ENCODE measurements at places on chromosomes 5 and 9.

- H3K36me3 ChIP-seq, result no peaks in the 10 kb centered on the region
- no peak overlapping the region for H3K27ac ChIP-seq
- H3K4me3 ChIP-seq, result no peak overlapping the region
- no peaks in the 10 kb centered on the region for H3K27me3 ChIP-seq
Measured at GRCh38 chr5:95374061-95374460, 17.1 kb upstream of the FAM81B start.

DNA sequence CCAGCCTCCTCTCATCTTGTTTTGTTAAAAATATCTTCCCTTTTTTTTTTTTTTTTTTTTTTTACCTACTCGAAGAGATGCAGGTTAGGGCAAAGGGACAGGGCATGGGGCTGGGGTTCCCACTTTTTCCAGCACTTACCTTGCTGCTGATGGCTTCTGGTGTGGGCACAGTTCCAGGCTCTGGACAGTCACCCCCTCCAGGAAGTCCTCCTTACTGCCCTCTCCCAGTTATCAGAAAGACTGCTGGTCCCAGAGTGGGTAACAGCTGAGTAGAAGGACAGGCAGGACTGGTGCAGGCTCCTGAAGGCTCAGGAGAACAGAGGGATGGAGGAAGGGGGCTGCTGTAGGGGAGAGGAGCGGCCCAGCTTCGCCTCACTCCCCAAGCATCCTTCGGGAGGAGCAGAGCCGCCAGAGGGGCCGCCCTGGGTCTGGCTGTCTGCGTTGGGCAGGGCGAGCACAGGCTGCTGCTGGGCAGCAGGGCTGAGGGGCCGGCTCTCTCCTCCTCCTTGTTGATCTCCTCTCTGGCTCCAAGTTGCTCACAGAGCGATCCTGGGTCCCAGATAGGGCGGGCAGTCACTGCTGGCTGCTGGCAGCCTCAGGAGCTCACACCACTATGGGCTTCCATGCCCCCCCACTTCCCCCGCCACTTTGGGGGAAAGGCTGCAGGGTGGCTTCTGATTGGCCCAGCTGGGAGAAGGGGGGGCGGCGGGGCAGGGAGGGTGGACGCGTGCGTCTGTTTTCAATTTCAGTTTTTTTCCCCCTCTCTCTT is at the start of gene PDGFRB:
Gene PDGFRB, minus strand, starts transcription at position 588 of the 769 bp plus-strand sequence. CDS start 18,798 bp downstream, outside the sequence.
- H3K27ac ChIP-seq, result no peak within 1 kb of the TSS
- no peaks in the 10 kb centered on the region for H3K36me3 ChIP-seq
- peak within 1 kb of the TSS; percentile 15 for H3K4me3 ChIP-seq
- no peaks in the 10 kb centered on the region for H3K4me1 ChIP-seq
- no peak for DNase-seq

DNA sequence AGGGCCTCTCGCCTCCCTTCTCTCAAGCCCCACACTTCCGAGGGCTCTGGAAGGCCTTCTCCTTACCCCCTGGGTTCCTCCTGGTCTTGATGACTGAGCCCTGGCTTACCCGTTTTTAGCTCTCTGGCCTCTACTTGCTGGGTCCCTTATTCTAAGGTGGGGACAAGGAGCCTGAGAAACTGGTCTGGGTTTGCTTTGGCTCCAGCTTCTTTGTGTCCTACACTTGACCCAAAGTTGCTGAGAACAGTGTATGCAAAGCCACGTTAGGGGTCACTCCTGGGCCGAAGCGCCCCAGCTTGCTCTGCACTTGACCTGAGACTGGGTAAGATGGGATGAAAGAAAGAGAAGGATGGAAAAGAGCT is 788 bp downstream of the ZNF346 start:
- no peaks in the 10 kb centered on the region for H3K27me3 ChIP-seq
- no peaks in the 10 kb centered on the region for H3K36me3 ChIP-seq
- H3K4me1 ChIP-seq, result peaks cover 9% of the 10 kb centered on the region
- peak overlapping the region; percentile 85 for H3K4me3 ChIP-seq
- H3K27ac ChIP-seq, result peak overlapping the region; percentile 82

DNA sequence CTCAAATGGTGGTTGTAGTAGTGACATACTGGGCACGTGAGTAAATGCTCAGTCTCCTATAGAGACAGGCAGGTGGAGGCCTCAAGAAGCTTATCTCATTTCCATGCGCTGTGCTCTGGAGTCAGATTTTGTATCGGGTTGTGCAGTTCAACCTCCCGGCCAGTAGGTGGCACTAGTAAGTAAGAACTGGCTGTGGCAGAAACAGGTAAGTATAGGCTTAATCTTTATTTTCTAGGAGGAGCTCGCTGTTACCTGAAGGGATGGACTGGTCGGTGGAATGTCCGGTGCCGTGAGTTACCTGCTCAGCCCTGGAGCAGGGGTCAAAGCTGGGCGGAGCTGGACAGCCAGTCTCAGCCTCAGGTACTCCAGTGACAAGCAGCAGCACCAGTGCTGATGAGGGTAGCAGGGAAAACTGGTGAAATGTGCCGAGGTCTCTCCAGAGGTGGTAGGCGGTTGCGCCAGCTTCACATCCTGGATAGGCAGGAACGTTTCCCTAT is 880.1 kb upstream of the SEMA6A start:
- H3K27me3 ChIP-seq, result no peaks in the 10 kb centered on the region
- no peaks in the 10 kb centered on the region for H3K36me3 ChIP-seq
- DNase-seq, result peak; percentile 15
- peaks cover 3% of the 10 kb centered on the region for H3K4me1 ChIP-seq
- H3K4me3 ChIP-seq, result peak overlapping the region; percentile 29

- H3K4me3 ChIP-seq, result no peak overlapping the region
- H3K4me1 ChIP-seq, result no peaks in the 10 kb centered on the region
- H3K27ac ChIP-seq, result no peak overlapping the region
- DNase-seq, result no peak
Measured at GRCh38 chr5:14153932-14154731, 11.0 kb downstream of the TRIO start.

- H3K4me1 ChIP-seq, result no peaks in the 10 kb centered on the region
- H3K4me3 ChIP-seq, result no peak overlapping the region
- no peak for DNase-seq
Measured at GRCh38 chr9:97525451-97525850, 24.0 kb downstream of the TMOD1 start.

- no peaks in the 10 kb centered on the region for H3K27me3 ChIP-seq
- H3K4me1 ChIP-seq, result no peaks in the 10 kb centered on the region
- no peak overlapping the region for H3K4me3 ChIP-seq
Measured at GRCh38 chr9:38347271-38347671, 45.2 kb upstream of the ALDH1B1 start.

DNA sequence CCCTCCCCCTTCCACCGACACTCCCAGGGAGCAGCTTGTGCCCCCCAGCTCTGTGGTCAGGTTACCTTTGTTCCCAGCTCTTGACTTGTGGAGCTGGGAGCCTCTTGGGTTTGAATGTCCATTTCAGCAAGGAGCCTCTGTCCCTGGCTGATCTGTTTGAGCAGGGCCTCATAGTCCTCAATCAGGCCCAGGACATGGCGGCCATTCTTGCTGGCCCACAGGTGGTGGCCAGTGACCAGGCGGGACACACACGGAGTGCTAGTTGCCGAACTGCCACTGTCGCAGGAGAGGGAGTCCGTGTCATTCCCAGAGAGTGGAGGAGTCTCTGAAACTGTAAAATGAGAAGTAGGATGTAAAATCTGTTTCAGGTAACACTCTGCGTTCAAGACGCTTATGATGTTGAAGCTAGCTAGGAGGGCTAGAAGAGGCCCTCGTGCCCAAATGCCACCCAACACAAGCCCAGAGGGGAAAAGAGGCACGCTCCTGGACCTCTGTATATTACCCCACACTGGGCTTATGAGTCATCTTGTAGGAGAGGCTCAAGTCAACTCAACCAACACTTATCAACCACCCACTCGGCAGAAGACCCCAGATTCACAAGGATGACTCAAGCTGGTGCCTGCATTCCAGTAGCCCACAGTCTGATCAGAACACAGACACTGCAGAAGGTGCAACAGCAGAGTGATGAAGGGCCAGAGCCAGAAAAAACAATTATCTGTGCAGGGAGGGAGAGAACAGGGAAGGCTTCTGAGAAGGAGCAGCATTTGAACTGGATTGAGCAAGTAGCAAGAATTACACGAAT is 177.0 kb downstream of the CDK5RAP2 start:
- no peaks in the 10 kb centered on the region for H3K27me3 ChIP-seq
- H3K4me3 ChIP-seq, result no peak overlapping the region
- no peak for DNase-seq
- H3K27ac ChIP-seq, result no peak overlapping the region
- H3K4me1 ChIP-seq, result no peaks in the 10 kb centered on the region

GRCh38 chr9:30519756-30520155 is 1864.7 kb upstream of the ACO1 start:
- no peaks in the 10 kb centered on the region for H3K27me3 ChIP-seq
- no peak overlapping the region for H3K27ac ChIP-seq
- H3K36me3 ChIP-seq, result no peaks in the 10 kb centered on the region
- DNase-seq, result no peak
- H3K4me3 ChIP-seq, result no peak overlapping the region

GRCh38 chr9:108041551-108041950 is 552.0 kb upstream of the KLF4 start:
- H3K27me3 ChIP-seq, result no peaks in the 10 kb centered on the region
- no peak for DNase-seq
- no peak overlapping the region for H3K27ac ChIP-seq
- H3K36me3 ChIP-seq, result no peaks in the 10 kb centered on the region

DNA sequence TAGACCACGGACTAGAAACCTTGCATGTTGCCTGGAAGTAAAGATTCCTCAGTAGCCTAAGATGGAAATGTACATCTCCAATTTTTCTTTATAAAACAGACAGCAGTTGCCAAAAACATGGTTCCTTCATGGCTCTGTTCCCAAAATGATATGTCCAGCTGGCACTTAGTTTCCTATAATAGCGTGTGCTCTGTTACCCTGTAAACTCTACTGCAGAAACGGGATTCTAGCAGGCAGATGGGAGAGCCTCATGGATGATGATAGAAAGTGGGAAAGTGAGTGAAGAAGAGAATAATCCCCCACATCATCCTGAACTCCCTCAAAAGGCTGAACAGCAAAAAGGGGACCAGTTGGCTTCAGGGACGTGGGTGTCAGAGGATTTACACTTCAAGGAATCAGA is 118.2 kb downstream of the FRMD3 start:
- no peak overlapping the region for H3K4me3 ChIP-seq
- H3K27ac ChIP-seq, result no peak overlapping the region
- no peaks in the 10 kb centered on the region for H3K27me3 ChIP-seq
- no peaks in the 10 kb centered on the region for H3K36me3 ChIP-seq
- no peaks in the 10 kb centered on the region for H3K4me1 ChIP-seq

DNA sequence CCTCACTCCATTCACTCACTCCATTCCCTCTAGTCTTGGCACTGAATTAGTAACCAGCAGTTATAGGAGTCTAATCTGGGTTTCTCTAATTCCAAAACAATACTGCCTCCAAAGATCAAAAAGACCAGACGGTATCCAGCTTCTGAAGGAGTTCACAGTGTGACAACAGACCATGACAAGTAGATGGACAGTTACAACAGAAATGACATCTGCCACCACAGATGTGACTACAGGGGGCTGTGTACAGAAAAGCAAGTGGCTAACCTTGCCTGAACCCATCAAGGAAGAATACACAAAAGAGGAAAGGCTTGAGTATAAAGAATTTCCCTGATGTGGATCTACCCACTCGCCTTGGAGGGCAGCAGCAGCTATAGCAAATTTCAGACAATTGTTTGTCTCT is 112.4 kb downstream of the ACTL7B start:
- no peaks in the 10 kb centered on the region for H3K36me3 ChIP-seq
- no peak for DNase-seq
- no peaks in the 10 kb centered on the region for H3K4me1 ChIP-seq
- no peaks in the 10 kb centered on the region for H3K27me3 ChIP-seq

Measured in effector memory CD4-positive, alpha-beta T cell (primary cell).